ENCODE measurements at places on chromosomes 7 and 10.

DNA sequence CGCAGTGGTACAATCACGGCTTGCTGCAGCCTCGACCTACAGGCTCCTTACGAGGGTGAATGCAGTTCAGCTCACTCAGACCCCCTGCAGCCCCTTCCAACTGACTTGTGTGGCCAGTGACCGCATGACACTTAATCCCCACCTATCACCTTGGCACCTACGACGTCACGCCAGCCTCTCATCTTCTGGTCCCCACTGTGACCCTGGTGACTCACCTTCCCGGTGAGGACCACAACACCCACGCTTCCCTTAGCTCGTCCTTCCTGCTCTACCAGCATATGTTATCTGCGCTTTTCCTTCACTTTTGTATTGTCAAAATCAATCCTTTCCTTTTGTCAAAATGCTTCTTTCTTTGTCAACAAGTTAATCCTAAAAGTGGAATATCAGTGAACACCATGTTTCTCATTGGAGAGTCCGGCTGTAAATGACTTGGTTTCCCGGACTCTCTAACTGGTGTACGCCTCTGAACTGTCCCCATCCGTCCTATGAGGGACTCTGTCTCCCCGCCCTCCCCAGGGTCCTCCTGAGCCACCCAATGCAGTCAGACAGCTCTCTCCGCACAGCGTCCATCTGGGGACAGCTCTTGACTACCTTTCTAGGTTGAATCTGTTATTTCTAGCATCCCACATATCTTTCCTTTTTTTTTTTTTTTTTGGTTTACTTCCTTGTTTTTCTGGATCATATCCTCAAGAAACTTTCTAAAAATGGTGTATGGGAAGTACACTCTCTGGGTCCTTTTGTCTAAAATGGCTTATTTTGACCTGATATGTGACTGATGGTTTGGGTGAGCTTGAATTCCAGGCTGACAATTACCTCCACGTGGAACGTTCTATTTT, 37.3 kb downstream of the CFAP46 start:
- DNase-seq, result no peak

DNA sequence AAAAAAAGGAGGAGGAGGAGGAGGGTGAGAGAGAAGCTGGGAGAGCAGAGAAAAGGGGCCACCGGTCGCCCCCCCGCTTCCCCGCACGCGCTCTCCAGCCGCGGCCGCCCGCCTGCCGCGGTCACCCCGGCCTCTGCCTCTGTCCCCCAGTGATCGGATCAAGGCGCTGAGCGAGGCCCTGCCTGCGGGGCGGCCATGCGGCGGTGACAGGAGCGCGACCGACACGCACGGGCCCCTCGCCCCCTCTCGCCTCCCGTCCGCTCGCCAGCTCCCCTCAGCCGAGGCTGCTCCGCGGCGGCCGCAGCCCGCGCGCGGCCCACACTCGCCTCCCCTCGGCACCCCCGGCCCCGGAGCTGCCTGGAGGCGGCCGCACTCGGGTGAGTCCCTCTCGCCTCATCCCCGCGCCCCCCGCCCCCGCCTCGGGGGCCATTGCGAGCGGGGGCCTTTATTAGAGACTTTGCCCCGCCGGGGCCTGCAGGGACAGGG, at the start of gene GTF2I:
TSS of gene GTF2I (plus strand) at position 27 of the 486 bp plus-strand sequence. CDS start 31,411 bp downstream, outside the sequence.
- DNase-seq, result no peak

GRCh38 chr10:51312817-51313216, 238.5 kb downstream of the PRKG1 start:
- DNase-seq, result no peak

DNA sequence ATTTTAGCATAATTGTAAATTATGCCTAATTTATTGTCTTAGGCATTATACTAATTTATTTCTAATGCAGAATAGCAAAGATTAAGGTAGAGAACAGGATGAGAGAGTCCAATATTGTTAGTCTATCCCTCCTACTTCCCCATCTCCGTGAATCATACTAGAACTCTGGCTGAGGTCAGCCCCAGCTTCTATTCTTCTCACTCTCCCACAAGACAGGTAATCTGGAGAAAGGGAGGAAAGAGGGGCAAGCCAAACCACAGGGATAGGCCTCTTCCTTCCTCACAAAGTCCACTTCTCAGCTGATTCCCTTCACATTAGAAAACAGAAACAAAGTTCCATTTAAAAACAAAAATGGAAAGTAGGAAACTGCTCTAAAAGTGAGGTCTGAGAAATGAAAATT, 117.5 kb upstream of the LAMB4 start:
- DNase-seq, result peak; percentile 60

Data from astrocyte (in vitro differentiated cells and primary cell).